ENCODE measurements at places on chromosomes 6 and 20.

- no peak for DNase-seq
Observed at GRCh38 chr6:41901882-41902519, 6.8 kb upstream of the USP49 start.

DNA sequence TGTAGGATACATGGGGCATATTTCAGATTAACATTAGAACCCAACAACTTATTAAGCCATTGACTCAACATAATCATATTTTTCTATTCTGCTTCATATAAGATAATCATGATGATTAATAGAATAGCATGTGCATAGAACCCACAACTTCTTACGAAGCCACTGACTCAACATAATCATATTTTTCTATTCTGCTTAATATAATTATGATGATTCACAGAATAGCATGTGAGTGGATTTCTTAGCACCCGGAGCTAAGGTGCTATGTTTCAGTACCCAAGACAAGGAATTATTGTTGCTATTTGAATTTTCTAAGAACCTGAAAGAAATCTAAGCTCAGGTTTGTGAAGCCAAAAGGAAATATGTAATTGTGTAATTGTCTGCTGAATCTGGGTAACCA lies 96.8 kb downstream of the TENT5A start:
- DNase-seq, result no peak

DNA sequence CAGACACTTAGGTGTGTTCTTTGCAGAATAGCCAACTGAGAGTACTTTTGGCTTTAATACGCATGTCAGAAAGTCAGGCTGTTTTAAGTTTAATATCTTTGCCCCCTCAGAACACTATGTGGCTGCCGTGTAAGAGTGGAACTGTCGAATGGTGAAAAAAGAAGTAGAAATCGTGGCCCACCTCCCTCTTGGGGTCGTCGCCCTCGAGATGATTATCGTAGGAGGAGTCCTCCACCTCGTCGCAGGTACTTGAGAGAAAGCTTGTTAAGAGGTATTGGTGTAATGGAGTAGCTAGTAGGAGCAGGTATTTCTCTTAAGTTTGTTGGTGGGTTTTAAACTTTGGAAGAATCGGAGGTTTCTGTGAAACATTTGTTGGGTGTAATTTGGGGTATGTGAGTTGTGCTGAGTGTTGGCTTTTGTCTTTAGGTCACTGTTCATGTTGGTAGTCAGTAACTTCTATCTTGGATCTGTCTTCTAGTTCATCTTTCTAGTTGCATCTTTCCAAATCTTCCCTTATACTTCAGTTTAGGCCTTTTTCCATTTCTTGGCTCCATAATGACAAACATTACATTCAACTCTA lies 4.7 kb downstream of the SRSF3 start:
- DNase-seq, result no peak

GRCh38 chr6:118780668-118781067 lies 113.3 kb upstream of the ASF1A start:
- DNase-seq, result no peak

DNA sequence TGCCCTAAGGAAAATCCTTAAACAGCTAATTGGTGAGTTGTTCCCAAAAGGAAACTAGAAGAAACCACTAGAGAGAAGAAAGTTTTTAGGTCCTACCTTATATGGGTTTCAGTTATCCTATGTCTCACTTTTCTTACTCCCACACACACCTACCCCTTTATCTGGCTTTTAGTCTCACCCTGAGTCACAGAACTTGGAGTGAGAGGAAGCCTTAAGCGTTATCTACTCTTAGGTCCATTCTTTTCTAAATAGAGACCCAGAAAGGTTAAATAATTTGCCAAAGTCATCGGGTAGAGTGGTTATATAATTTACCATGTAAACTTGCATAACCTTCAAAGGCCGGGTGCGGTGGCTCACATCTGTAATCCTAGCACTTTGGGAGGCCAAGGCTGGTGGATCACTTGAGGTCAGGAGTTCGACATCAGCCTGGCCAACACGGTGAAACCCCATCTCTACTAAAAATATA lies 4.3 kb upstream of the RPP21 start:
- no peak for DNase-seq

GRCh38 chr6:41429506-41430504 lies 94.4 kb downstream of the NCR2 start:
- no peak for DNase-seq

- no peak for DNase-seq
Observed at GRCh38 chr20:19815553-19815991, 57.5 kb downstream of the RIN2 start.

Measured in cerebellum (tissue), 4 donors.